ENCODE measurements at places on chromosomes 13 and 19. TPM values are rescaled to one million over a fixed set of nuclear protein-coding genes. Genes with fewer than 3 reads are reported as not detected.

DNA sequence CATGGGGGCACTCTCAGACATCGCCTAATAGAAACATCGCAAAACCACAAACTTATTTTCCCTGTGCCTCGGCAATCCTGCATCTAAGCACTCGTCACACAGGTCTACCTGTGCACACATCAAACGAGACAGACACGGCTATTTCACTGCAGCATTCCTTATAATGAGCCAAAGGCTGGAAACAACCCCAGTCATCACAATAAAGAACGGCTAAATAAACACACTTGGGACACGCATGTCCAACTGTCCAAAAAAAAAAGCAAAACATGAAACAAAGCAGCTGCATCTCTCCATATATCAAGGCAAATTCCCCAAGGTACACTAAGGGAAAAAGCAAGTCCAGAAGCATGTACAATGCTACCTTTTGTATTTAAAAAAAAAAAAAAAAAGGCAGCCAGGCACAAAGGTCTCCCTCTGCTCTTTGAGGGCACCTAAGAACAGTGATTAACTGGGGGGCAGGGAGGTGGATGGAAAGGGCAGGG, 27.2 kb upstream of the CCNP start:
- DNase-seq, result no peak
- H3K4me1 ChIP-seq, result no peaks in the 10 kb centered on the region
- H3K27ac ChIP-seq, result no peak overlapping the region
- H3K4me3 ChIP-seq, result no peak overlapping the region

Gene PET100
- polyA plus RNA-seq, result 369 TPM

Gene RRAS
- 80.1 TPM for polyA plus RNA-seq

Gene GPR4
- not detected for polyA plus RNA-seq

Gene ZNF714
- polyA plus RNA-seq, result 12.5 TPM
